ENCODE measurements at places on chromosomes 16 and 17.
A peak's percentile ranks its signal among the peaks of the same experiment; 100 is the strongest.

DNA sequence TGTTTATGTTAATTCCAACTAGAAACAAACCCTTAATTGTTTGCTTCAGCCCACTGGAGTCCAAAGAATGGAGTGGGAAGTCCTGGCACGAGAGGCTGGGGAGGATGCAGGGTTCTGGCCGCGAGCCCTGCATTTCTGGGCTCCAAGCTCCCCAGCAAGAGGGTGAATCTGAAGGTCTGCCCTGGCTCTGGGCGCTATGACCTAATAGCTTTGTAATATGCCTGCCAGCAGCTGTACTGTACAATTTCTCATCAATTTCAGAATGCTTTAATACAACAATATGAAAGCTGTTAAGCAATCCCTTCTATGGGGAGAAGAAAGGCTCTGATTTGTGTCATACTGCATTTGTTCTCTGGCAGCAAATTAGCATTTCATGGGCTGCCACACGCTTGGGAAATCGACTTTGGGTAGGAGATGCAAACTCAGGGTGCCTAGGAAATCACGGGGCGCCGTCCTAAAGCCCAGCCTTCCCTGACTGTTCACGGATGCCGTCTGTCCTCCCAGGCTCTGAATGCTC, 43.8 kb downstream of the NDEL1 start:
- no peak for DNase-seq
- H3K27ac ChIP-seq, result no peak overlapping the region
- no peaks in the 10 kb centered on the region for H3K4me1 ChIP-seq
- no peaks in the 10 kb centered on the region for H3K27me3 ChIP-seq
- H3K4me3 ChIP-seq, result no peak overlapping the region

GRCh38 chr17:7969433-7969832, 33.0 kb upstream of the GUCY2D start:
- no peaks in the 10 kb centered on the region for H3K36me3 ChIP-seq
- H3K27ac ChIP-seq, result no peak overlapping the region
- no peaks in the 10 kb centered on the region for H3K27me3 ChIP-seq
- no peak for DNase-seq
- no peaks in the 10 kb centered on the region for H3K4me1 ChIP-seq
- no peak overlapping the region for H3K4me3 ChIP-seq

DNA sequence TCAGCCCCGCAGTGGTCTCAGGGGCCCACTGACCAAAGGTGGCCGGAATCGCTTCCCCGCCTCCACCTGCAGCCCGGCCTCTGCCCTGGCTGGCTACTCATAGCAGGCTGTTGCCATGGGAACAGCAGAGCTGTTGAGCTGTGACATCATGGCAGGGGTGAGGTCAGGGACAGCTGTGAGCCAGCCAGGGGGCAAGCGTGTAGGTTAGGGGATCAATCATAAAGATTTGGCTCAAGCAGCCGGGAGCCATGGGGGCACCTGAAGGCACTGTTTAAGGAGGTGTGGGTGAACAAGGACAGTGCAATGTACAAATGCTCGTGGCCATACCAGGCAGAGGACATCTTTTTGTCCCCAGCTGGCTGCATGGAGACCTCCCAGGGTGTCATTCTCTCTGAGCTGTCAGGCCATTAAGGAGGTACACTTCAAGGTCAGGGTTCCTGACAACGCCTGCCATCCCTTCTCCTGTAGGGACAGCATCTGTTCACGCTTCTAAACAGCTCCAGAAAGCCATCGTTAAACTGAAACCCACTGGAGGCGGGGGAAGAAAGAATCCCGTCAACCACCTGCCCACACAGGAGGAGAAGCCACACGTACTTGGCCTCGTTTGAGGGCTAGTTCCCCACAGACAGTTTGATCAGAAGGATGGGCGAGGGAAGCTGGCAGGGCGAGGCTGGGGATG, at the start of gene CEP295NL:
Gene CEP295NL, minus strand, starts transcription at position 101 of the 679 bp plus-strand sequence. CDS start 1,373 bp downstream, outside the sequence.
- H3K4me3 ChIP-seq, result no peak within 1 kb of the TSS
- no peak for DNase-seq
- H3K27me3 ChIP-seq, result no peaks in the 10 kb centered on the region
- no peak within 1 kb of the TSS for H3K27ac ChIP-seq
- H3K36me3 ChIP-seq, result no peaks in the 10 kb centered on the region

GRCh38 chr16:22073350-22073749, 19.0 kb upstream of the VWA3A start:
- H3K27ac ChIP-seq, result no peak overlapping the region
- no peaks in the 10 kb centered on the region for H3K36me3 ChIP-seq
- no peaks in the 10 kb centered on the region for H3K27me3 ChIP-seq
- no peaks in the 10 kb centered on the region for H3K4me1 ChIP-seq
- H3K4me3 ChIP-seq, result no peak overlapping the region

GRCh38 chr16:11175106-11175786, 80.8 kb downstream of the SOCS1 start:
- no peaks in the 10 kb centered on the region for H3K27me3 ChIP-seq
- H3K36me3 ChIP-seq, result peaks cover 40% of the 10 kb centered on the region
- H3K4me3 ChIP-seq, result no peak overlapping the region
- peak overlapping the region; percentile 32 for H3K27ac ChIP-seq
- DNase-seq, result no peak

DNA sequence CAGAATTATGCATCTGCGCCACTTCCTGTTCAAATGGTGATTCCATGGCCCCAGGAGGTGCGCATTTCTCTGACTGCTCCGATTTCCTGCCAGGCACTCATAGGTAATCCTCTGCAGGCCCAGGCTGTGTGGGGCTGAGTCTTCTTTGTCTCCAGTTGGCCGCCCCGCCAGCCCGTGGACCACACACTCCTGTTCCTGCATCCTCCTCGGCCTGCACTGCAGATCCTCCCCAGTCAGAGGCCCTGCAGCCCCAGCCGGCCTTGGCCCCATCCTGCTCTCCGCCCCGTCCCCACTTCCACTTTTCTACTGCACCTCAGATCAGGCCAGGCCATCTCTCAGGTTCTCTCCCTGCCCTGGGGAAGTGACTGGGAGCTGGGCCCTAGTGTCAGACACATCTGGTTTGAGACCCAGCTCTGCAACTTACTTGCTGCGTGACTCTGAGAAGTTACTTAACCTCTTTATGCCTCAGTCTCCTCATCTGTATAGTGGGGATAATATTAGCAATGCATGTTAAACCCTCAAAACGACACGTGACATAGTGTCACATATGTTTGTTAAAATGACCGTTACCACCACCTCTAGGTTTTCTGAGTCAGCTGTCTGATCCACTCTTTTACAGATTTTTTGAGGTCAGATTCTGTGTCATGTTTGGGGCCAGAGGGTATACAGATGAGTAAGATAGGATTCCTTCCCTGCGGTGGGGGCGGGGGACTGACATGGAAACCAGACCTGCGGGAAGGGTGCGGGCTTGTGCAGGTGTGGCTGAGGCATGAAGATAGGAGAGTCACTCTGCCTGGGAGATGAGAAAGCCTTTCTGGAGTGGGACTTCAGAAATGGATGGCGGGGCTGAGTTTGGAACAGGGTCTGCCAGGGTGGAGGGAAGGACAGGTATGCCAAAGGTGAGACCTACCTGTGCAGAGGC, 12.8 kb downstream of the RAB11FIP4 start:
- H3K4me1 ChIP-seq, result no peaks in the 10 kb centered on the region
- H3K27me3 ChIP-seq, result no peaks in the 10 kb centered on the region
- no peaks in the 10 kb centered on the region for H3K36me3 ChIP-seq
- H3K4me3 ChIP-seq, result no peak overlapping the region
- no peak overlapping the region for H3K27ac ChIP-seq

DNA sequence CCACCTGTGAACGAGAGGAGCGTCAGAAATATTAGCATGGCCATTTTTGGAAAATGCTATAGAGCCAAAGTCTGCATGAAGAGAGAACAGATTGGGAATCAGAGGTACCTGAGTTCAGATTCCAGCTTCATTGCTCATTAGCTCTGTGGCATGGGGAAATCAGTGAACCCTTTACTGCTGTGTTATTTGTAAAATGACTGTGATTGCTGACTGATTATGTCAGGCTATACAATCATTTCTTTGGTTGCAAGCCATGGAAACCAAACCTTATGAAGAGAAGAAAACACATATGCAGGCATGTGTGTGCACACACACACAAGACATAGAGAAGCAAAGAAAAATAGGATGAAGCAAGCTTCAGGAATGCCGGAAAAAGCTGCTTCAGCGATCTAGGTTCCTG, 101.4 kb upstream of the HSBP1 start:
- no peaks in the 10 kb centered on the region for H3K36me3 ChIP-seq
- H3K27ac ChIP-seq, result no peak overlapping the region
- no peak overlapping the region for H3K4me3 ChIP-seq

GRCh38 chr16:3717235-3718018, at the start of gene TRAP1:
TSS of gene TRAP1 (minus strand) at chr16:3717524. CDS start at chr16:3717508, 16 bp downstream.
- no peaks in the 10 kb centered on the region for H3K27me3 ChIP-seq
- H3K36me3 ChIP-seq, result peaks cover 9% of the 10 kb centered on the region
- H3K27ac ChIP-seq, result peak within 1 kb of the TSS; percentile 75
- DNase-seq, result peak; percentile 88
- peaks cover 23% of the 10 kb centered on the region for H3K4me1 ChIP-seq
- H3K4me3 ChIP-seq, result peak within 1 kb of the TSS; percentile 86

GRCh38 chr16:83774066-83774465, 33.7 kb upstream of the HSBP1 start:
- peaks cover 2% of the 10 kb centered on the region for H3K27me3 ChIP-seq
- DNase-seq, result no peak
- no peak overlapping the region for H3K4me3 ChIP-seq
- H3K27ac ChIP-seq, result no peak overlapping the region

- no peaks in the 10 kb centered on the region for H3K36me3 ChIP-seq
- no peak overlapping the region for H3K27ac ChIP-seq
- peaks cover 19% of the 10 kb centered on the region for H3K27me3 ChIP-seq
- no peaks in the 10 kb centered on the region for H3K4me1 ChIP-seq
- DNase-seq, result no peak
Observed at GRCh38 chr16:10613785-10614485, 33.5 kb upstream of the EMP2 start.

DNA sequence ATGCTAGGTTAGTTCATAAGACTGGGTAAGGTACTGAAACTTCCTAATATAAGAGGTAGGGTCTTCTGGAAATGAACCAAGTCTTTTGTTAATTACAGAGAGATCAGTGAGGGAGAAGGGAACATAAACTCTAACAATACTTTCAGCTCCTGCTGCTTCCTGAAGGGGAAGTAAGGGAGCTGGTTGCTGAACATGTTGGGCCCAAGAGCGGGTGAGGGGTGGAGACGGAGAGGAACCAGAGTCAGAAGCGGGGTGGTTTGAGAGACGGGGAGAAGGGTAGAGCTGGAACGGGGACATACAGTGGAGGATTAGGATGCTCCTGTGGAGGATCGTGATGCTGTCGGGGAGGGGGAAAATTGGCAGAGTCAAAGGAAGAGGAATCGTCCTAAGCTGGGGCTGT, 11.5 kb upstream of the ZNF747 start:
- no peaks in the 10 kb centered on the region for H3K27me3 ChIP-seq
- no peaks in the 10 kb centered on the region for H3K36me3 ChIP-seq
- no peak overlapping the region for H3K4me3 ChIP-seq
- no peak for DNase-seq

GRCh38 chr17:1197781-1198490, 18.2 kb upstream of the ABR start:
- H3K36me3 ChIP-seq, result no peaks in the 10 kb centered on the region
- peak overlapping the region; percentile 31 for H3K4me3 ChIP-seq
- H3K4me1 ChIP-seq, result peaks cover 30% of the 10 kb centered on the region
- DNase-seq, result peak; percentile 85
- peak overlapping the region; percentile 76 for H3K27ac ChIP-seq
- H3K27me3 ChIP-seq, result no peaks in the 10 kb centered on the region

DNA sequence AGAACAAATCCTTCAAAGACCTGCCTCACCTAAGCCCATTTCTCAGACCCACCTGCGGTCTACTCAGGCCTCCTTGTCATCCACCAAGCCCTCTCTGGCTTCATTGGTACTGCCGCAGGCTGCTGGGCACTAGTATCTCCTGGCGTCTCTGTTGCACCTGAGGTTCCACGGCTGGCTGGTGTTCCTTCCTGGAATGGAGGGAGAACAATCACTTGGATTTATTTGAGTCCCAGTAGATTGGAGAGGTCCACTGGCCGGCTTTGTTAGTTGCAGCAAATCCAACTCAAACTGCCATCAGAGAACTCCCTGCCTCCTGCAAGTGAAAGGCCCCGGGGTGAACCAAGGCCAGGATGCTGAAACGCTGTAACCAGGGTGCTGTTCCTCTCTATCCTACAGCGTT, 15.3 kb downstream of the MIS12 start:
- no peak overlapping the region for H3K27ac ChIP-seq
- no peaks in the 10 kb centered on the region for H3K27me3 ChIP-seq
- H3K4me1 ChIP-seq, result peaks cover 20% of the 10 kb centered on the region
- H3K36me3 ChIP-seq, result no peaks in the 10 kb centered on the region
- no peak for DNase-seq
- no peak overlapping the region for H3K4me3 ChIP-seq

DNA sequence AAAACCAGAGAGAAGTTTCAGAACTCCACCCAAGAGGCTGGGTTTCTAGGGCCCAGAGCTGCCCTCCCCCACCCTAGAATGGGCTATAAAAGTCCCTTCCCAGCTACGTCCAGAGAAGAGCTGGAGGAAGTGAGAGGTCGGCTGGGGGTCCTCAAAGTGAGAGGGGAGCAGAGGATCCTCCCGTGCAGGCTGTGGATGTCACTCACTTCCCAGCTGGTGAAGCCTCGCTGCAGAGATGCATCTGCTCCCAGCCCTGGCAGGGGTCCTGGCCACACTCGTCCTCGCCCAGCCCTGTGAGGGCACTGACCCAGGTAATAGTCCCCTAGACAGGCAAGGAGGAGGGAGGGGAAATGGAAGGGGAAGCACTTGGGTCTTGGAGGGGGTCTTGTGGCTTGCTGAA, at the start of gene EPX:
Gene EPX, plus strand, starts transcription at position 115 of the 400 bp plus-strand sequence. Its CDS starts 121 bp downstream, at position 236.
- H3K4me1 ChIP-seq, result no peaks in the 10 kb centered on the region
- H3K4me3 ChIP-seq, result no peak within 1 kb of the TSS
- no peaks in the 10 kb centered on the region for H3K36me3 ChIP-seq
- H3K27me3 ChIP-seq, result no peaks in the 10 kb centered on the region
- no peak within 1 kb of the TSS for H3K27ac ChIP-seq

DNA sequence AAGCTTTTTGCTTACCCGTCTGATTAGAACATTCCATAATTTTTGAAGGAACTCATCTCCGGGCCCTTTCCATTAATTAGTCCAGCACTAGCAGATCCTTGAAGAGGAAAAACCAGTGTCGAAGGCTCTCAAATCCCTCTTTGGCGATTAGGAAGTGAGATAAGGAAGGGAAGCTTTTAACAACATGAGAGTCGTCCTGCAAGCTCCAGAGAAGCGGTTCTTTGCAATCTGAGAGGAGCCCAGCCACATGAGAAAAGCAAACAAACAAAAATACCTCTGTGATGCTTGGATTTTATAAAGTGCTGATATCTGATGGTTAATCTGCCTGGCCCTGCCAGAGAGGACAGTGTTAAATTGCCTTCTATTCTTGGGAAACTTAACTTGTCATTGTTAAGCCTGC, 339.8 kb upstream of the SALL1 start:
- H3K27ac ChIP-seq, result no peak overlapping the region
- no peak for DNase-seq
- H3K4me3 ChIP-seq, result no peak overlapping the region
- no peaks in the 10 kb centered on the region for H3K4me1 ChIP-seq

DNA sequence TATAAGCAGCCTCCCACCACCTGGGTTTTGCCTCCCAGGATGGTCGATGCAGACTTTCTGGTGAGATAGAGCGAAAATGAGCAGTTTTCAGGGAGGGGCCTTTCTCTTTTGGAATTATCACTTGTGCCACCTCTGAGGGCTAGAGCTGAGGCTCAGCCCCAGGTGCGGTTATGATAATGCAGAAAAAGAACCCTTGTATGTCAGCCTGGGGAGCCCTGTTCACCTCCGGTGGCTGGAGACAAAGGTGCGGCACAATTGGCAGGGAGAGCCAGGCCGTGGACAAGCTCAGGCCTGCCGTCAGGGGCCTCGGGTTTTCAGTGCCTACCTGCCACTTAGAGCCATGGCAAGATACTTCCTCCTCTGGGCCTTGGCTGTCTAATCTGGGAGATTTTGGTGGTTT, 4.4 kb downstream of the SCPEP1 start:
- H3K36me3 ChIP-seq, result peaks cover 21% of the 10 kb centered on the region
- DNase-seq, result no peak
- no peak overlapping the region for H3K4me3 ChIP-seq
- H3K27ac ChIP-seq, result no peak overlapping the region

Measured in DND-41 (cell line).